ENCODE measurements at places on chromosomes 6 and 20. TPM values are rescaled to one million over a fixed set of nuclear protein-coding genes. Genes with fewer than 3 reads are reported as not detected.

PPIL4 gene
- total RNA-seq: 20.9 TPM

TXNDC5 gene
- 68.2 TPM for total RNA-seq

FAM83C gene
- total RNA-seq: not detected

ABHD16B gene
- total RNA-seq: not detected

ZSCAN12 gene
- 12.8 TPM for total RNA-seq

SMIM13 gene
- 5.9 TPM for total RNA-seq

ZNF391 gene
- 5.9 TPM for total RNA-seq

TAB2 gene
- 62.8 TPM for total RNA-seq

CGA gene
- not detected for total RNA-seq

SYCP2 gene
- total RNA-seq: 2.1 TPM

RIPPLY2 gene
- not detected for total RNA-seq

HLA-DRB1 gene
- 630 TPM for total RNA-seq

SLC22A1 gene
- total RNA-seq: 2.8 TPM

PTCHD4 gene
- total RNA-seq: not detected

FILIP1 gene
- total RNA-seq: not detected

TUBB gene
- 700 TPM for total RNA-seq

SYS1 gene
- total RNA-seq: 31.7 TPM

TBP gene
- total RNA-seq: 19.4 TPM

PGBD1 gene
- 1.9 TPM for total RNA-seq

SLC9A8 gene
- total RNA-seq: 65.7 TPM

EYA4 gene
- 0.40 TPM for total RNA-seq

THEMIS gene
- not detected for total RNA-seq

ACSS1 gene
- 34.4 TPM for total RNA-seq

ELOVL5 gene
- 127 TPM for total RNA-seq

GSTA3 gene
- total RNA-seq: not detected

BTBD3 gene
- total RNA-seq: 1.5 TPM

LZTS3 gene
- 0.84 TPM for total RNA-seq

UNC5CL gene
- total RNA-seq: 2.2 TPM

GATA5 gene
- not detected for total RNA-seq

CCN2 gene
- total RNA-seq: 0.27 TPM

SEMG1 gene
- total RNA-seq: not detected

LPIN3 gene
- 0.60 TPM for total RNA-seq

RNF182 gene
- 0.15 TPM for total RNA-seq

CLDN20 gene
- total RNA-seq: not detected

KIAA0408 gene
- 0.34 TPM for total RNA-seq

OXT gene
- not detected for total RNA-seq

FRK gene
- total RNA-seq: 0.37 TPM

TCP11 gene
- total RNA-seq: not detected

PNPLA1 gene
- total RNA-seq: not detected

COX4I2 gene
- total RNA-seq: not detected

PM20D2 gene
- total RNA-seq: 10.9 TPM
